GM04503 (cell line): ENCODE measurements at places on chromosomes 2 and 18.

DNA sequence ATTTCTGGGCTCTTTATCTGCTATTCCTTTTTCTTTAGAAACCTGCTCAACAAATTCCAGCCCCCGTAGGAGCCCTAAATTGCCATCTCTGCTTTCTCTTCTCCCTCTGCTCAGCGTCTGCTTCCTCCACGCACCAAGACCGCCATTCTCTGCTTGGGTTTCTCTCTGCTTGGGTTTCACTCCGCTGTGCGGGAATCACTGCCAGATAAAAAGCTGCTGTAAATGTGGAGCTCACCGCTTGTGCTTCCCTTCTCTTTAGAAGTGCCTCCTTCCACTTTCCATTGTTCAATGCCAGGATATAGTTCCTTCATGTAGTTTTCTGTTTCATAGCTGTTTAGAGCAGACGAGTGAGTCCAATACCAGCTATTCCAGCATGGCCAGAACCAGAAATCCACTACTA is 45.9 kb downstream of the TMEM237 start:
- DNase-seq: no peak

- no peak for DNase-seq
Measured at GRCh38 chr2:33085646-33086045, 138.9 kb downstream of the LTBP1 start.

- DNase-seq: no peak
Measured at GRCh38 chr18:32478317-32478716, 7.6 kb upstream of the GAREM1 start.

DNA sequence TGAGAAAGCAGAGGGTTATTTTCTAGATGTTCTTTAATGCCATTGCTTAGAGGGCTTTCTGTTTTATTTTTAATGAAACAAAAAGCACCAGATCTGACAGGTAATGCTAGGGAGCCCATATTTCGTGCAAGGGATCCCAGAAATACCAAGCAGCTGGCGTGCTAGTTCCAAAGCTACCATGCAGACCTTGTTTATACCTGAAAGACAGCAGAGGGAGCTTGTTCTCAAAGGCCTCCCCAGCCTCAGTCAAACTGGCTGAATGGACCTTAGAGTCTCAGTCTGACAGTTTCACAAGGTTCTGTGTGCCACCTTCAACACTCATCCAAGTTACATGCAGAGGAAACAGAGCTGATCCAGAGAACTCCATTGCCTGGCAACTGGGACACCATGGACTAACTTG is 48.6 kb downstream of the GALNT14 start:
- no peak for DNase-seq

DNA sequence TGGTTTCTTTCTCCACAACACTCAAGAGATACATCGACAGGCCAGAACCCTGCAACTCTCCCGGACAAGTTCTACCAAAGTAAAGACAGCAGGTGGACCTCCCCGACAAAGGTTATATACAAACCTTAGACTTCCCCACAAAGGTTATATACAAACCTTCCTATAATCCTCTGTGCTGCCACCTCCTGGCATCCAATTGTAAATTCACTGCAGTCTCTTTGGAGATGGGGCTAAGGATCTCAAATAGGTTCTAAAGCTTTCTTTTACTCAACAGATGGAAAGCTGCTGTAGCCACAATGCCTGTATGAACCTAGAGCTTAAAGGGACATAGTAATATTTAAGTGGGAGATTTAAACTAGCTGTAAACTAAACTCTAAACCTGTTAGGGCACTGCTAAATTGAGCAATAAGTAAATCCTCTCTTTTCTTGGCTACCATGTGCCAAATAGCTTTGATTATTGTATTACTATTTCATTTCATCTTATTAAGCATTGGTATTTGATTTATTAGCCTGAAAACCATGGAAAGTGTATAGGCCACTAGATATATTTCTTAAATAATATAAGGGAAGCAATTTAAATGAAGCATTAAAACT is 9.8 kb upstream of the MREG start:
- DNase-seq: no peak

GRCh38 chr2:96916156-96916630 is 46.3 kb upstream of the SEMA4C start:
- no peak for DNase-seq

- DNase-seq: no peak
Measured at GRCh38 chr2:141620372-141620771, 510.4 kb downstream of the LRP1B start.

GRCh38 chr2:172640389-172640788 is 84.5 kb downstream of the PDK1 start:
- DNase-seq: no peak

- DNase-seq: no peak
Measured at GRCh38 chr2:149884871-149885270, 297.3 kb upstream of the MMADHC start.

GRCh38 chr2:85939131-85939530 is 50.3 kb upstream of the ST3GAL5 start:
- DNase-seq: no peak
